NCI-H187 treated with DMSO at 0.1 percent for 48 hours (cell line): ENCODE measurements at places on chromosomes 4 and X.

DNA sequence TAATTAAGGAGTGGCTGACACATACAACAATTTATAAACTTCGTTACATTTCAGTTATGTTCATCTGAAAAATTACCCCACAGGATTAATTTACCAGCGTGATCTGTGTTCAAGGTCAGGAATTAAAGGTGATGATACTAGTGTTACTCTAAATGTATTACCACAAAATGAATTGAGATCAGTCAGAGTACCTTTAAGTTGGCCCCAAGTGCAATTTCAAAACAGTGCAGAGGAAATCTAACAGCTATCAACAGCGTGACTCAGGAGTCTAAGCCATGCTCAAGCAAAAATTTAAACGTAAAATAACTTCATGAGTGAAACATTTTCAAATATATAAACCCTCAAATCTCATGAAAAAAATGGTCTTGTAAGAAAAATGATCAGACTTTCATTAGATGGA lies 18.7 kb downstream of the ANTXR2 start:
- DNase-seq = no peak

- no peak for DNase-seq
Measured at GRCh38 chr4:68344049-68344448, 5.8 kb downstream of the YTHDC1 start.

DNA sequence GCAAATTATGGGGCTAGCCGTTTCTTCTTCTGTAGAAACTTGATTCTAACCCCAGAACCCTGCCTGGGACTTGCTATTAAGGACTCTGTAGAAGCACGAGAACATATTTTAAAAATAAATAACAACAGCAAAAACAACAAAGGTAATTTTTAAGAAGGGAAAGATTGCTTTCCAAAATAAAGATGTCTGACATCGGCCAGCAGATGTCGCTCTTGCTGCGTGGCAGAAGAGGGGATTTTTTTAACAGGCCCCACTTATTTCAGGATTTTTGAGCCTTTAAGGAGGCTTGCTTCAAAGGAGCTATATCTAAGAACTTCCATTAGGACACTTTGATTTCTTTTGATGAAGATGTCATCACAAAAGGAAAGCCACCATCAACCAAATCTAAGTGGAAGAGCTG lies 62.8 kb upstream of the EGFL6 start:
- no peak for DNase-seq

GRCh38 chrX:149499766-149500165 lies 5.3 kb downstream of the IDS start:
- no peak for DNase-seq

- no peak for DNase-seq
Measured at GRCh38 chr4:13478131-13478530, 6.0 kb downstream of the RAB28 start.

DNA sequence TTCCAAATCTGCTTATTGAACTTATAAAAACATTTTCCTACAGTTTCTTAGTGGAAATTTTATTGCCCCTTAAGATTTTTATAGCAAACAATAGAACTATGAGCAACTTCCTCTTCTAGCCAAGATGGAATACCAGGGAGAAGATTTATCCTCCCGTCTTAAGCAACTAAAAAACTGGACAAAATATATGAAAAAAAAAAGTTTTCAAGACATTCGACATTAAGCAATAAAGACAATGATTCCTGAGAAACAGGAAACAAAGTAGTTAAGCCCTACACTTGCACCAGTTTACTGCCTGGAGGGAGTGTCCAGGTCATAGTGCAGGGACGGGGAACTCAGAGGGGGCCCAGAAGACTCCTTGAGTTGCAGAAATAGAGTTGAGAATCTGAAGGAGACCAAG lies 516.1 kb upstream of the DIPK2B start:
- no peak for DNase-seq

GRCh38 chrX:65712005-65712806 lies 44.8 kb downstream of the MSN start:
- DNase-seq = no peak

- no peak for DNase-seq
Measured at GRCh38 chr4:40486534-40486933, 143.1 kb downstream of the RBM47 start.

GRCh38 chr4:183658362-183659028 lies 490 bp downstream of the RWDD4 start:
- DNase-seq = no peak

GRCh38 chr4:123346951-123347350 lies 49.6 kb upstream of the SPRY1 start:
- DNase-seq = no peak

- no peak for DNase-seq
Measured at GRCh38 chr4:54542119-54542438, 115.7 kb upstream of the KIT start.

DNA sequence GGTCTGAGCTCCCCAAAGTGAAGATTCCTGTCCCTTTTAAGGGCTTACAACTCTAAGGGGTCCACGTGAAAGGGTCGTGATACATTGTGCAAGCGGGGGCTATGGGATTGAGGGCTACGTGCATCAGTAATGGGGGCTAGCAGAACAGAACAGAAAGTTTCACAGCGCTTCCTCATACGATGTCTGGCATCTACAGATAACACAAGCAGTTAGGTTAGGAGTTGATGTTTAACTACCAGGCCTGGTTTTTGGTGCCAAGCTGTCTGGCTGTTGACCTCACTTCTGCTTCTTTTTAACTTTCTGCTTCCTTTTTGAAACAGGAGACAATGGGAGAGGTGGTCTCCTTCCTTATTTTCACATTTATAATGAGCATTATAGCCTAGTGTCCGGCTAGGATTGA lies 368.6 kb upstream of the CXorf51A start:
- DNase-seq = no peak

DNA sequence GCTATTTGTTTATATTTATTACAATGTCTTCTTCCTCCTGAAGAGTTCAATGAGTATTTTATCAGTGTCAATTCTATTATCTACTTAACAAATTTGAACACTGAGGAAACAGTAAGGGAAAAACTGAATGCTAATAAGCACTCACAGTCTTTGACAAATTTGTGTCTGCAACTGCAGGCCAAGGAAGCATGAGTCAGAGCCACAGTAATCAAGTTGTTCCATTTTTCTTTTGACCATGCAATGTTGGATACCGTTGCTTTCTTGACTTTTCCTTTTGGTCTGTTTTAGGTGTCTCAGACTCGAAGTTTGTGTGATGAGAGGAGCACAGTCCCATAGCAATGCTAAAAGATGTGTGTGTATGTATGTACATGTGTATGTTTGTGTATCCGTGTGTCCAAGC lies 359.6 kb downstream of the IL1RAPL1 start:
- no peak for DNase-seq

GRCh38 chr4:173281406-173282255 lies 52.5 kb downstream of the HMGB2 start:
- no peak for DNase-seq

DNA sequence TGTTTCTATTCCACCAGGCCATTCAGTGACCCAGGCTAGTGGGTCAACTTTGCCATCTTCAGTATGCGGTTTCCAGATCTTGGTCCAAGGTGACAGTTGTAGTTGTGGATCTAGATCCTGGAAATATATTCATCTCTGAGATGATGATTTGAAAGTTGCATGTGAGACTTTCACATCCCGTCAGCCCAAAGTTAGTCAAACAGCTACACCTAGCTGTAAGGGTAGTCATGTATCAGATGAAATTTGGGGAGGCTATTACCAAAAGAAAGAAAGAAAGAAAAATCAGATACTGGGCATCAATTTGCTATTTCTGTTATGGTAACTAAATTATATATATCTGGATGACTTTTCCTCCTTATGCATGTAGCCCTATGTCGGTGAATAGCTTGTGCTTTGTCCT lies 259.4 kb upstream of the ARX start:
- no peak for DNase-seq

- DNase-seq = no peak
Measured at GRCh38 chrX:99705701-99706100, 704.4 kb downstream of the PCDH19 start.

GRCh38 chr4:152289941-152290340 lies 246.0 kb downstream of the FBXW7 start:
- no peak for DNase-seq

- no peak for DNase-seq
Measured at GRCh38 chr4:47002580-47002979, 9.2 kb upstream of the GABRA4 start.

DNA sequence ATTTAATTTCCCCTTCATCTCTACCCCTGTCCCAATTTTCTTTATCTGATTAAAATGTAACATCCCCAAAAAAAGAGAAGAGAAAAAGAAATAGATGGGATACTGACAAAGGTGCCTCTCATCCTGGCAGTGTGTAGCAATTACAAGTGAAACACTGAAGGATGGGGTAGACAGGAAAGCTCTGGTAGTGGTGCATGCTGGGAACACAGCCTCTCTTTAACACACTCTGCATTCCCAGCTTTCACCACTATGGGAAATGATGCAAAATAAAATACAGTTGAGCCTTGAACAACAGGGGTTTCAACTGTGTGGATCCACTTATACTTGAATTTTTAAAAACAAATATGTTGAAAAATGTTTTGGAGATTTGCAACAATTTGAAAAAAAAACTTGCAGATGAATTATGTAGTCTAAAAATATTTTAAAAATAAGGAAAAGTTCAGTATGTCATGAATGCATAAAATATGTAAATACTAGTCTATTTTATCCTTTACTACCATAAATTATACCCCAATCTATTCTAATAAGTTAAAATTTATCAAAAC lies 239.2 kb upstream of the DDX53 start:
- no peak for DNase-seq

DNA sequence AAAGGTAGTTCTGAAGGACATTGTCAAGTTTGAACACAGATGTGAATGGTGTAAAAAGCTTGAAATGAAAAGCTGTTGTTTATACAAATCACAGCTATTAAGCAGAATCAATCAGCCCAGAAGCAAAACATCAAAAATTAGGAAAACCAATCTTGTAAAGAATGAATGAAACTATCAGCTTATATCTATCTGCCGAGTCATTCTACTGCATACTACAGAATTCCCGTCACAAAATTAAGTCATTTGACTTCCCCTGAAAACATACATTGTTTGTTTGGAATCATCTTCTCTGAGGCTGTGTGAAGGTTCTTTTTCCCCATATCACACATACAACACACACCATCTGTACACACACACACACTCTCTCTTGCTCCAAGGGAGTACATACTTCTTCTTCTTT lies 80.3 kb downstream of the RFC1 start:
- no peak for DNase-seq

DNA sequence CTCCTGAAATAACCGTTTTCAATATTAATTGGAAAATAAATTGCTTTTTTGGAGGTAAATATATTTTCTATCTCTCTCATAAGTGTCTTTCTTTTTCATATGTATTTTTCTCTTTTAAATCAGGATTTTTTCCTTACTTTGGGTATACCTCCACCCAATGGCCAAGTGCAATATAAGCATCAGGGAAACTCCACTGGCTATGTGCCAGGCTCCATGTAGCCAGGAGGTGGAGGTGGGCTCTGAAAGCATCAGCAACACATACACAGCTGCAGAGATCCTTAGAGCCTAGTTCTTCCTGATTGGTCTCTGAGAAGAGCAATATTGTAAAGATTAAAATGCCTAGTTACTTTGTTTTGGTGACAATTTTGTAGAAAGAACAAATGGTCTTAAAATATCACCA lies 3.4 kb downstream of the GABRA2 start:
- no peak for DNase-seq

- no peak for DNase-seq
Measured at GRCh38 chr4:13921805-13922204, 294.3 kb upstream of the BOD1L1 start.

DNA sequence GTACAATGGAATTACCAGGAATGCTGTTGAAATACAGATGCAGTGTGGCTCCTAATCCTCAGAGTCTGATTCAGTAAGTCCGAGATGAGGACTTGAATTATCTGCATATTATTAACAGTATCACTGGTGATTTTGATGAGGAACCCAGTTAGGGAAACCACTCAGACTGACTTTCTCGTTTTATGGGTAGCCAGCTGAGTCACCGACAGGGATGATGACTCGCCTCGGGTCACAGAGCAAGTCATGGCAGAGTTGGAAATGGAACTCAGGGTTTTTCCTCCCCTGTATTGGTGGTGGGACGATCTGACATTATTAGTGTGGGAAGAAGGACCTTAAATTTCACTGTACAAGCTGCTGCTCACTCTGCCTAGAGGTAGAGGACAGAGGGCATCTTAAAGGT lies 51.3 kb downstream of the RTL9 start:
- no peak for DNase-seq

- DNase-seq = no peak
Measured at GRCh38 chr4:168162604-168163003, 70.3 kb downstream of the ANXA10 start.

GRCh38 chr4:89290727-89291516 lies 16.7 kb downstream of the GPRIN3 start:
- no peak for DNase-seq
